ENCODE measurements at places on chromosomes 16 and 17.

- DNase-seq: no peak
These were observed at the start of gene MYO15B for GRCh38 chr17:75587675-75588595. MYO15B (plus strand) TSS chr17:75587800; CDS start chr17:75588058, 258 bp downstream.

GRCh38 chr17:1709971-1710806 is at the start of gene TLCD2:
TLCD2 (minus strand) TSS chr17:1710377; CDS start chr17:1710242, 135 bp downstream.
- no peak for DNase-seq

GRCh38 chr16:9262941-9263715 is 171.7 kb downstream of the HAPSTR1 start:
- DNase-seq: no peak

DNA sequence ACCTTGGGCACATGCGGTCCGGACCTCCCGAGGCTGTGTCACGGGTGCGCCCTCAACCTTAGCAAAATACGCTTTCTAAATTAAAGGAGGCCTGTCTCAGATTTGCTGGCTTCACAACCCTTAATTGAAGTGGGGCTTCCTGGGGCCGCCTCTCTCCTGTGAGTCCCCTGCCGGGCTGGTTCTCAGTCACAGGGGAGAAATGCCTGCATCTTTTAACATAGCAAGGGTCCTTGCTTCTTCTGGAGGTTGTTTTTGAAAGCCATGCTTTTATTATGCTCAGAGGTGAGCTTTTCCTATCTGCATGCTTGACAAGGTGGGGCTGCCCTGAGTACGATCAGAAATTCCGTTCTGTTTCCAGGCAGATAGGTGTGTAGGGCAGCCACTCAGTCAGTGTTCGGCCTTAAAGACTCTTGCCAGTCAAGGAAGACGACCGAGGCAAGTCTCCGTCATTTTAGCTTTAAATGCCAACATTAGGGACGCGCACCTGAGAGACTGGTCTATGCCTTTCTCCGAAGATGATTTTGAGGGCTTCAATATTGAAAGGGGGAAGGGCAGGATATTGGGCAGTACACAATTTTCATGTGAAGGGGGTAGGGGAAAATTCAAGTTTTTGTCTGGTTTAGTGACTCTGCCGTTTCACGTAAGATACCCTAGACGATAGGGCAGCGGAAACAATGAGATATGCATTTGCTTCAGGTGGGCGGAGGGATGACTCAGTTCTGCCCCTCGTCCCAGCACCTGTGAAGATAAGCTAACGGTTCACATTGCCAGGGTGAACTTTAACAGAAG is 5.5 kb upstream of the SLC7A5 start:
- no peak for DNase-seq

DNA sequence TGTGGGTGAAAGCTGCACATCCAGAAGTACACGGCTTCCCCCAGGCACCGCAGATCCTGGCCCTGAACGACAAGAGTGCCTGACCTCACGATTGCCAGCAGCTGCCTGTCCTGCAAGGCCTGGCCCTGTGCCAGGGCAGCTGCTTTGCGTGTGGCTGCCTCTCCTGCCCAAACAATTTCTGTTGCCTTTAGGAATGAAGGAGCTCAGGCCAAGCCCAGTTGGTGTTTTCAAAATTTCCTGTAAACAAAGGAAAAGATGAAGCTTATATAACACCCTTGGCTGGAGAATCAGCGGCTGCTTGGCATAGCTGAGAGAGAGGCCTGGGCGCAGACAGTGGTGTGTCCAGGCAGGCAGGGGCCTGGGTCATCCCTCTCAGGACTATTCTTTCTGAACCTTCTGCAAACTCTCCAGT is 11.7 kb upstream of the SLC47A2 start:
- DNase-seq: no peak

- no peak for DNase-seq
These were observed 11.3 kb upstream of the STAC2 start for GRCh38 chr17:39236981-39237441.

- DNase-seq: no peak
These were observed 13.4 kb upstream of the TAC4 start for GRCh38 chr17:49861150-49861884.

- DNase-seq: no peak
These were observed 16.4 kb upstream of the CCL23 start for GRCh38 chr17:36034127-36034526.

DNA sequence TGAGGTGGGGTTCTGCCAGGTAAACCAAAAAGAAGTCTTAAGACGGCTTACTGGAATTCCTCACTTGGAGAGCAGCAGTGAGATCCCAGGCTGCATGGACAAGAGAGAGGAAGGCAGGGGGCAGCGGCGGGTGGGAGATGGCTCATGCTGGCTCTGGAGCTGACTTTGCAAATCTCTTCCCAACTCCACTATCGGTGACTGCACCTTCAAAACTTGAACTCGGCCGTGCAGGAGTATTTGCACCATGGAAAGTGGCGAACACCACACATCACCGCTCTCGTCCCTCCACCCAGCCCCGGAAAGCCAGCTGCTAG is 16.7 kb downstream of the CA5A start:
- no peak for DNase-seq

GRCh38 chr16:72357910-72358309 is 186.0 kb upstream of the PMFBP1 start:
- no peak for DNase-seq

DNA sequence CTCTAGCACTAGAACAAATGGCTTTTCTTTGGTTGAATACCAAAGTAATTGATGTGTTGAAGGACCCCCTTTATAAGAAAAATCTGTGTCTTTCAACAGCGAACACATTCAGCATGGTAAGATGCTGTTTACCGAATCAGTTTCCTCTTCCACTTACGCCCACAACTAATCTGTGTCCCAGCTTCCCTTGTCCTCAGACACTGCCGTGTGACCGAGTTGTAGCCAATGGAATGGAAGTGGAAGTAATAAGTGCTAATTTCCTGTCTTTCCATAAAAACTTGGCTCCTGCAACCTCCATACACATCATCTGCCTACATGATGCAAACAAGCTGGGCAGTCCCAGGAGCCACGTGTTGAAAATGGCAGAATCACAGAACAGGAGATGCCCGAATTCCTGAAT is 10.4 kb downstream of the CDIPT start:
- DNase-seq: no peak

DNA sequence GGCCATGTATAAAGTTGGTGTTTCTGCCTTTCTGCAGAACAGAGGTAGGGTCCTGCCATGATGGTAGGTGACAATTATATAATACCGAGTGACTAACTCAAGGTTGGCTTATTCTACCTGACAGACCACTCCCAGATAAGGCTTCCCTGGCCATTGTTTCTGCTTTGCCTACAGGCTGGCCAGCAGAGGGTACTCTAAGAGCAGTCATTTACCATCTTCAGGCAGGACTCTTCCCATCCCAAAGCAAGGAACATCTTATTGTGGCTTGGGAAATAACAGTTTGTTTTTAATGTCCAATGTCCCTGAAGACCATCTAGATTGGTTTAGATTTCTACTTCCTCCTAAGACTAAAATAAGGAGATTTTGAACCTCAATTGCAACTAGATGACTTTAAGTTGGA is 74.1 kb downstream of the SNX11 start:
- no peak for DNase-seq

DNA sequence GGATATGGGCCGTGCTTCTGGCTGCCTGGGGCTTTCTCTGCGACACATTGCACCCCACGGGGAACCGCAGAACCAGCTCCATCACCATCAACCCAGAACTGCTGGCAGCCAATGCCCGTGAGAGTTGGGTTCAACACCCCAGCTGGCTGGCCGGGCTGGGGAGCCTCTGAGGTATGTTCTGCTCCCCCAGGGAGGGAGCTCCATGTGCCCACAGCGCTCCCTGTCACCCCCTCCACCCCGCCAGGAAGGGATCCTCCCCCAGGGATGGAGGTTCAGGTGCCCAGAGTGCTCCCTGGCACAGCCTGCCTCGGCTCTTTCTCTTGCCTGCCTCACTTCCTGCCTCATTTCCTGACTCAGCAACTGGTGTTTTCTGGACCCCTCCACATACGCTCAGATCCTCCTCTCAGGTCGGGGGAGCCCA is 24.2 kb upstream of the MPRIP start:
- no peak for DNase-seq

DNA sequence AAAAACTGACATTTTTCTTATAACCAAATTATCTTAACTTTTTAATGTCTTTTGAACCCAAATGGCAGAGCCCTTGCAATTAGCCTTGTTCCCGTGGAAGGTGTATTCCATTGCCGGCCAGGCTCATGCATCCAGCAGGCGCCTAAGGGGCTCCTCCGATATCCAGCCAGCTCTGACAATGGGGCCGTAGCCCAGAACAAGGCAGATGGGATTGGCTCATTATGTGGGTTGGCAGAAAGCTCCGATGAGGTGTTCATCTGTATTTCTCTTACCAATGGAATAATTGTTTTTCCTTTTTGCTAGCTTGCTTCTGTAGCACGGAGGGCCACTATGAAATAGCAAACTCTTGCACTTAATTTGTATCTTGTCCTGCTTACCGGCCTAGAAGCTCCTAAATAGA is 208.2 kb upstream of the CHMP6 start:
- DNase-seq: no peak

- DNase-seq: no peak
These were observed 254.2 kb downstream of the CBLN1 start for GRCh38 chr16:49027420-49027819.

- no peak for DNase-seq
These were observed 6.1 kb downstream of the SGSM2 start for GRCh38 chr17:2343421-2343820.

- DNase-seq: no peak
These were observed 71.7 kb downstream of the ARHGAP17 start for GRCh38 chr16:24943471-24943870.

- DNase-seq: no peak
These were observed 37.2 kb upstream of the RGS9 start for GRCh38 chr17:65099941-65100315.

GRCh38 chr16:52501746-52502145 is 45.2 kb downstream of the TOX3 start:
- no peak for DNase-seq

DNA sequence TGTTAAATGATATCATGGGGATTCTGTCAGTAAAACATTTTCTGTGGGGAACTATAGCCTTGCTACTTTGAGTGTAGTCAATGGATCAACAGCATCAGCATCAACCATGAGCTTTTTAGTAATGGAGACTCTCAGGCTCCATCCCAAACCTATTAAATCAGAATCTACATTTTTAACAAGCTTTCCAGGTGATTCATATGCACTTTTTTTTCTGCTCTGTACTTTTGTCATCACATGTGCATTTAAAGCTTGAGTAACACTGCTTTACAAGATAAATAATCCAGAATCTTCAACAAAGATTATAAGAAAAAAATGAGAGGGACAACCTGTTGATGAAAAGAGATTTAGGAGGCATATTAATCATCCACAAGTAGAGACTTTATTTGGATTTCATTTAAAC is 23.5 kb downstream of the NUP93 start:
- no peak for DNase-seq

GRCh38 chr17:2033153-2033552 is 3.2 kb downstream of the DPH1 start:
- DNase-seq: no peak

- no peak for DNase-seq
These were observed 336.2 kb upstream of the PMFBP1 start for GRCh38 chr16:72508191-72508590.

GRCh38 chr16:10888320-10888937 is 11.4 kb downstream of the CIITA start:
- no peak for DNase-seq

DNA sequence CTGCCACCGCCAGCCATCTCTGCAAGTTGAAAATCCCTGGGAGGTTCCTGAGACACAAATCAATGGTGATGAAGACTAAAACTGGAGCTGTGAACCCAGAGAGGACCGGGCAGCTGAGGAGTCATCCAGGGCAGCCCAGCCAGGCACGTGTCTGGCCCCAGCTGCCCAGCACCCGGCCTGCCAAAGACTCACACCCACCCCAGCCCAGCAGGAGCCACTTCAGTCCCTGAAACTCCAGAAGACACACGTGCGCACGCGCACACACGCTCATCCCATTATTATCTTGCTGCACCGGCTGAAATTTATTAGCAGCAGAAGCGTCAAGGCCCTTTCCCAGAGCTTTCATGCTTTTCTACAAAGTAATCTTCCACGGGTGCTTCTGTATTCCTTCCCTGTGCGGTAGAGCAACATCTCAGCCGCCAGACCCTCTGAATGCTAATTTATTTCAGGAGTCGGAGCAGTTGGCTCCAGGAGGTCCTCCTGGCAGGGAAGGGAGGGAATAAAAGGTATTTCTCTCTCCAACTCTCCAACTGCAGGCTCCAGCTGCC is 59.8 kb upstream of the RBFOX3 start:
- peak; percentile 52 for DNase-seq

DNA sequence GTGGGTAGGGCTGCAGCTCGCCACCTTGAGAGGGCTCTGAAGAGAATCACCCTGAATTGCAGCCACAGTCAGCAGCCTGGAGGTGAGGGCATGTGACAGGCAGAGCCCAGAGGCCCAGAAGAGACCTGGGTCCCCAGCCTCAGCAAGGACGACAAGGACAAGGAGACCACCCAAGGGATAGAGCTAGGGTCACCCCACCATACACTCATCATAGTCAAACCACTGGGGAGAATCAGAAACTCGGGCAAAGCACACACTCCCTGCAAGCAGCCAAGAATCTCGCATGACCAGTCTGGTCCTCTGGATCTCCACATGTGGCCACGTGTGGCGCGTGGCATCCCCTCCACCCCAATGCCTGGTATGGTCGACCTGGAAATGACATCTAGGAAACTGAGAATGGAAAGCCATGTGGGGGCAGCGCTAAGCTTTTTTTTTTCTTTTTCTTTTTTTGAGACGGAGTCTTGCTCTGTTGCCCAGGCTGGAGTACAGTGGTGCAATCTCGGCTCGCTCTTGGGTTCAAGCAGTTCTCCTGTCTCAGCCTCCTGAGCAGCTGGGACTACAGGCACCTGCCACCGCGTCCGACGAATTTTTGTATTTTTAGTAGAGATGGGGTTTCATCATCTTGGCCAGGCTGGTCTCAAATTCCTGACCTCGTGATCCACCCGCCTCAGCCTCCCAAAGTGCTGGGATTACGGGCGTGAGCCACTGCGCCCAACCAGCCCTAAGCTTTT is 4.6 kb upstream of the SPHK1 start:
- DNase-seq: no peak

GRCh38 chr16:23235176-23235575 is 52.6 kb downstream of the SCNN1G start:
- DNase-seq: no peak

DNA sequence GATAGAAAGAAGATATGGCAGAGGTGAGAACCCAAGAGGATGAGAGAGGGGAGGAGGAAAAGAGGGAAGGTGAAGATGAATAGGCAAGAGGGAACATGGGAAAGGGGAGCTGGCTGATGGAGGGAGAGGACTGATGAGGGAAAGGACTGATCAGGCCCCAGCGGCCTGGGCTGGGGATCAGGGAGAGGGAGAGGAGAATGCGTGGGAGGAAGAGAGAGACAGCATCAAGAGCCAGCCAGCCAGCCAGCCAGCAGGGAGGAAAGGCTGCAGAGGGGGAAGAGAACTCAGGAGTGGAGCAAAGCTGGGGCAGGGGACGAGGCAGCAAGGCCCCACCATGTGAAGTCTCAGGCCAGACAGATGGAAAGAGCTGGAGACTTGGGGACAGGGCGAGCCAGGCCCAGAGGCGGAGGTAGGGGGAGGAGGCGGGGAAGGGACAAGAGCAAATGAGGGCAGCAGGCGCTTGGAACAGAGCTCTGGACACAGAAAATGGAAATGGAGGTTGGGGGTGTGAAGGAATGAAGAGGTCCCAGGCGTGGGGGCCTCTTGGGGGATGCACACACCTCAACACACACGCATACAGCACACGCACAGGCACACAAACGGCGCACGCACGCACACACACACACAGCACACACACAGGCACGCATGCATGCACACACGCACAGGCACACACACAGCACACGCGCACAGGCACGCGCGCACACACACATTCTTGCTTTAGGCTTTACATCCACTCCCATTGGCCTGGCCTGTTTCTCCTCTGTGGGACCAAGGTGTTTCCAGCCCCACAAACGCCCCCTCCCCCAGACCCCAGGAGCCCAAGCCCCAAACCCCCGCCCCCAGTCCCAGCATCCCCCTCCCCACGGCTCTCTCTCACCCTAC is 12.3 kb downstream of the DLG4 start:
- DNase-seq: no peak

Data from chondrocyte (in vitro differentiated cells).